Hippocampal formation (tissue), 2 donors: ENCODE measurements at places on chromosomes 6 and 20.

- DNase-seq, result no peak
Measured at GRCh38 chr6:109093732-109094415, 772 bp downstream of the SESN1 start.

GRCh38 chr6:105644073-105644489 is 241.2 kb upstream of the PREP start:
- DNase-seq, result no peak

GRCh38 chr6:85111481-85112011 is 338.3 kb upstream of the NT5E start:
- DNase-seq, result no peak

DNA sequence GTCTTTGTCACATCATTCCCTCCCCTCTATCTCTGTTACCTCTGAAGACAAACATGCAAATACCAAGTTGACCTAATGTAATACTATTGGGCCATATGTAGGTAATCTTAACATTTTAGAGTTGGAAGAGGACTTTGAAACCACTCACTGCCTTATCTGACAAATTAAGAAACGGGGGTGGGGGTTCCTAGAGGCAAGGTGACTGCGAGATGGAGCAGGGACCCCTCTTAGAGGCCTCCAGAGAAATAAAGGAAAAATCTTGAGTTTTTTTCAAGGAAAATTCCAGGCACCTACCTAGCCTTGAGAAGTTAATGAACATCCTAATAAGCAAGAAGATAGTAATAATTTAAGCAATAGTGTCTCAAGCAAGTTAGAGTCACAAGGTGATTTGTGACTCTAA is 270.8 kb downstream of the CD83 start:
- no peak for DNase-seq

DNA sequence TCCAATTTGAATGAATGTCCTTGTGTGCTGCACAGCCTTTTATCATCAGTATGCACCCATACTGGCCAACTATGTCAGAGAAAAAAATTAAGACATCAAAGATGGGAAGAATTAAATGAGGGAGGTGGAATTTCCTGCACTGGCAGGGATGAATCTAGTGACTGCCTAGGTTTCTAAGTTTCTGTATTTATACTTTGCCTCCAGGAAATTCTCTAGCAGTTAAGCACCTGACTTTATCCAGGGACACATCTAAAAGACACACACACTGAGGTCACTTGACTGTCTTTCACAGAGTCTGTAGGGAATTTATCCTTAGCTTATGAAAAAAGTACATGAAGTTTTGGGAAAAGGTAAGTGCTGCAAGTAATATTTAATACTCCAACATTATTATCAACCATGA is 636.5 kb upstream of the PTCHD4 start:
- no peak for DNase-seq

- DNase-seq, result no peak
Measured at GRCh38 chr6:43306086-43306485, 2.5 kb downstream of the CRIP3 start.

DNA sequence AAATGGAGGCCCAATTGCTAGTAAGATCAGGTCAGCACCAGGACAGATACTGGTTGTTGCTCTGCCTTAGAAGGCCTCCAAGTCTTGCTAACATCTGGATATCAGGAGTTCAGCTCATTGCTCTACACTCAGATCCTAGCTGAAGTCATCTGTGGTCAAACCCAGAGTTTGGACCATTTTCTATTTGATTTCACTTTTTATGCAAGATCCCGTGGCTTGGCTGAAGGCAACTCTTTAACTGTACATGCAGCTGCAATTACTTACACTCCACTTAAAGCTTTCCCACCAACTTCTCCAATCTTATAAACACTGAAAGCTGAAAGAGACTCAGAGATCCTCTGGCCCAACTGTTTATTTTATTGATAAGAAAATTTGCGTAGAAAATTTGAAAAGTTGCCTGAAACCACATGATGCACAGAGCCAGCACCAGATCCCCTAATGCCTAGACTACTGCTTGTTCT is 2.7 kb downstream of the SLC17A2 start:
- no peak for DNase-seq

GRCh38 chr20:16517946-16518783 is 55.1 kb downstream of the KIF16B start:
- DNase-seq, result peak; percentile 13

- DNase-seq, result no peak
Measured at GRCh38 chr6:44630125-44631028, 242.9 kb downstream of the CDC5L start.

DNA sequence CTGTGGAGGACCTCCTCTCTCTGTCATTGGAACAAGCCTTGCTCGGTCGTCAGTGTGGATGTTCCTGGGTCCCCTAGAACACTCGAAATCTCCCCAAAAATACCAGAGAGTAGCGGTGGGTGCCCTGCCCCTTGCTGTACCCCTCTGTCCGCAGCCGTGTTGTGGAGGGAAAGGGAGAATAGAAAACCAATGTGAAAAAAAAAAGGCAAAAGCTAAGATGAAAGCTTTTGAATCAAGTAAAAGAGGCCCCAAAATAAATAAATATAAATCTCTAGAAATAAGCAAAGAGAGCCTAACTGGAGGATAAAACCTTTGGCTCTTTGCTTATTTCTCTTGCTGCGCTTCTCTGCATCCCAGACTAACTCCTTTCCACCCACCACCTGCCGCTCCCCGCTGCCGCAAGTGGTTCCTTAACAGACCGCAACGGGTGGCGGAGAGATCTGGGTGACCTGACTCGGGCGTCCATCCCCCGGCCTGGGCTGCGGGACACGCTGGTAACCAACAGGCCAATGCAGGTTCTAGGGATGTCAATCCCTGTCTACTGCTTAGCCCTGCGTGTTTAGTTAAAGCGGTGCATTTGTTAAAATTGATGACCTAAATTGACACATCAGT is 110.0 kb downstream of the GPX5 start:
- DNase-seq, result no peak

GRCh38 chr6:83226517-83226916 is 33.4 kb downstream of the RWDD2A start:
- no peak for DNase-seq

GRCh38 chr6:149190224-149190831 is 127.2 kb upstream of the TAB2 start:
- no peak for DNase-seq

- no peak for DNase-seq
Measured at GRCh38 chr6:151680846-151681432, 126.5 kb upstream of the ESR1 start.

DNA sequence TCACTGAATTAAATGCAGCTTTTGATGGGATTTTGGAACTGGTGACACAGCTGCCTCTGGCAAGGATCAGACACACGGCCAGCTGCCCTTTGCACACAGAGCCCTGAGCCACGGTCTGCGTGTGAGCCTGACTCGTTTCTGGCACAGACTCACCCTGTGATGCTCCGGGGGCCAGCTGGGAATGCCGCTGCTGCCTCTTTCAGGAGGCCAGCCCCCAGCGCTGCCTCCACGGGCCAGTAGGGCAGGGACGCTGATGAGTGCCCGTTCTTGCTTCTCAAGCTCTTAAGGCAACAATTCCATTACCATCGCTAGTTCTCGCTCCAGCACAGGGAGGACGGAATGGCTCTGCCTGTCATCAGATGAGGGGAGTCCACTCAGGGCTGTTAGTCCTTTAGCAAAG is 61.6 kb downstream of the IRF4 start:
- DNase-seq, result peak; percentile 63

- DNase-seq, result no peak
Measured at GRCh38 chr6:21082091-21082490, 511.5 kb upstream of the SOX4 start.

DNA sequence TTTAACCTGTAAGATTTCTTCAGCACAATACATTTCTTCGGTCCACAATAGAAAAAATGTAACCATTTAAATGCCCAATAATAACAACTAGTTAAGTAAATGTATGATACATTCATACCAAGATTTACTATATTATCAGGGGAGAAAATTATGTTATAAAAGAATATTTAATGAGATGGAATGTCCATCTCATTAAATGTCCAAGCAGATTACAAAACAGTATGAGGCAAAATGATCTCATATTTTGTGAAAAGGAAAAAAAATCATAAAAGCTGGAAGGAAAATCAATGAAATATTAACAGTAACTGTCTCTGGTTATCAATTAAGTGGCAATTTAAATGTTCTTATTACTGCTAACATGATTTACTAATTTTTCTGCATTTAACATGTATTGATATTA is 10.1 kb upstream of the HEY2 start:
- no peak for DNase-seq

GRCh38 chr6:17291778-17292177 is 10.6 kb downstream of the RBM24 start:
- no peak for DNase-seq

DNA sequence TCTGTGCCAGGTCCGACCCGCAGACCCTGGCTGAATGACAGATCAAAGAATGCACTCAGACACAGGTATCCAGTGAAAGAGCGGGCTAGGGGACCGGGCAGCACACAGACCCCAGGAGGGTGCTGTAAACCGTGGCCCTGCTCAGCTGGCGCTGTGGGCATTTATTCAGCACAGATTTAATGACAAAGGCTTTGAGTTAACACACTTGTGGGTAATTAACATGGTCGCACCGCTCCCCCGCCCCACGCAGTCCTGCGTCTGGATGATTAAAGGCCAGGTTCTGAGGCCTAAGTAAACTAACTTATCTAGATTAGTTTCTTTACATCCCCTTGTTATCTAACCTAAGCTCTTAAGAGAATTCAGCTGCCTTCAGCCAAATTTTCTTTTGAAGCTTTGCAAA is 3.5 kb downstream of the MAK start:
- DNase-seq, result no peak

GRCh38 chr6:124772733-124773319 is 189.4 kb upstream of the RNF217 start:
- DNase-seq, result no peak

DNA sequence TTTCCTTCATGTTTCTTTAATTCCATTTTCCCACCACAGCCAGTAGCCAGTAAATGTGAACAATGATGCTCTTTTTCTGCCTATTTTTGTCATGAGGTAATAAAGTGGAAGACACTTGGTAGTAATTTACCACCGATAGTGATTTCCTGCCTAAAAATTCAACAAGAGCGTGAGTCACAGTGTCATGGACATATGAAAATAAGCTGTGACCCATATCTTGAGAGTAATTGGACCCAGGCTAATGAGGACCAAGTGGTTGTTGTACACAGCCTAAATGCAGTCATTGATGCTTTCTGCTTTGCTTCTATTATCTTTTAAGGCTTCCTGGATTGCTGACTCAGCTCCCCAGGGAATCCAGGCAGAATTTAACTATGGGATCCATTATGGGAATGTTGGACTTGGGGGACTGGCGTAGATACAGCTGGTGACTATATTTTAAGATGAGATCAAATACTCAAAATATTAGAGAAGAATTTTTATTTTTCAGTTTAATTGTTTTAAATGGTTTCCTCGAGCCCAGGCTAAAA is 265.9 kb upstream of the FERMT1 start:
- DNase-seq, result no peak

GRCh38 chr6:169420912-169421543 is 167.4 kb upstream of the THBS2 start:
- DNase-seq, result no peak

DNA sequence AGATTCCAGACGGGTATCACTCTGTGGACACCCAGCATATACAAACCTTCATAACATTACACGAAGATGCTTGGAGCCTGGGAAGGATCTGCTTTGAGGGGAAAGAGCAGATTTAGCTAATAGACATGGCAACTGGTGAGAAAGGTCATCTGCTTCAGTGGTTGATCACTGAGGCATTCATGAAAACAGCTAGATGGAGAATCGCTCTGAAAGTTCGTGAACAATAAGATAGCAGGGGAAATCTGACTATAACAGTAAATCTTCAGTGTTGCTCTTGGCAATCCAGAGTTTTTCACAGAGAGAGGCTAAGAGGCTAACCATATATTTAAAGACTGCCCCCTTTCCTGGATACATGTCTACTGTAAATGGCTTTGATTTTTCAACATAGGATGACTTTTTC is 245.3 kb downstream of the FARS2 start:
- DNase-seq, result no peak

DNA sequence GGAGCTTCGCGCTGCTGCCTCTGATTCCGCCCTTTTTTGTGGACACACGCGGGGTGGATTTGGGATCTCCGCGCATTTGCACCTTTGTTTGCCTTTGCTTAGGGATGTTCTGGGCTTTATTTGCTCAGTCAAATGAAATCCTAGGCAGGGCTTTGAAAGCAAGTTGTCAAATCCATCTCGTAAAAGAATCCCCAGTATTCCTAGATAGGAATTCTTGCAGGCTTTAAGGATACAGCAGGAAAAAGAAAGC is 453 bp downstream of the CEP57L1 start:
- DNase-seq, result no peak

- DNase-seq, result peak; percentile 46
Measured at GRCh38 chr6:158654498-158654897, 4.6 kb downstream of the SYTL3 start.
